ENCODE measurements at places on chromosomes 12 and 14.

DNA sequence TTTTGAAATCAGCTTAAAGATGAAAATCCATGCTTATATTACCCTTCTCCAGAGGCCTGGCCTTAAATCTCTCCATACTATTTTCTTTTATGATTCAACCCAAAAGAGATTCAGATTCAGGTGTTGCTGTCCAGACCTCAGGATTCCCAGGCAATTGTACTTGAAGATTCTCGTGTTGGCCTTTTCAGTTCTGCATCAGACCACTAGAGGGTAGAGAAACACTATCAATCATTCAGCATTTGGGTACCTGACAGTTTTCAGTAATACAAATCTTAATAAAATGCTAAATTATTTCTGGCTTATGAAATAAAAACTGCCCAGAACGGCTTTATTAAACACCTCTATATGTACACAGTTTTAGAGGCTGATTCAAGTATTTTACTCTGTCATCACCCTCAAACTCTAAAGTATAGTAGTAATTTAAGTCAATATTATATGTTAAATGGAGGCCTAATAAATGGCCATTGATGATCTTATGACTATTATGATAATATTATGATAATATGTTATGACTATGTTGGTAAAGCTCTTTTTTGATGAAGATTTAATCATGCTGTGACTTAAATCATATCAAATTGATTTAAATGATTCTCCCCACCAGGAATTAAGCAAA is 301.1 kb downstream of the DUSP6 start:
- DNase-seq: peak; percentile 77

GRCh38 chr12:6113691-6114475 is 10.6 kb downstream of the VWF start:
- no peak for DNase-seq

DNA sequence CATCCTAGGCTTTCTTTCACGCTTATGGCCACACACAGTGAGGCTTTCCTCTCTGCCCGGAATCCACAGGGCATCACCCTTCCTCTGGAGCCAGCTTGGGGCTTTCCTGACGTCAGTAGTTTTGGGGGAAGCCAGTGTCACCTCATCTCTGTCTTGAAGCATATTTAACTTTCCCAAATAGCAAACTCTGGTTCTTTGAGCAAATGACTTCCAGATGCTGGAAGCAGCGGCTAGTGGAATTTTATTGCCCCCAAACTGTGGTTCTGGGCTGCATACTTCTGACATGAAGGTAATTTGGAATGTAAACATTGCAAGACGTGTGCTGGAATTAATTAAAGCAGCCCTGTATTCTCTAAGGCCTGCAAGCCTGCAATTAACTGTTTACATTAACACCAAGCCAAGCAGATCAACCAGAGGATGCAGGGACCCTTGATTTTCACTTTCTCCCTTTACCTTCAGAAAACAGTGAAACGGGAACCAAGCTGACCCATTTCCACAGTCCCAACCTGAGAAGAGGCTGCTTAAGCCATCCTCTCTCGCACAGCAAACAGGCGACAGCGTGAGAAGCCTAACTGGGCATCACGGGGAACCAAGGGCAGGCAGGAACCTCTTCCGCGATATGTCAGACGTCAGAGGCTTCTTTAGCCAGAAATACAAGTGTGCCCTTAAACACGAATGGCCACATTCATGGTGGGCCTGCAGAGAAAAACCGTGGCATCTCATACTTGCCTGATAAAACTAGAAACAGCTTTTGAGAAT is 258.4 kb downstream of the CACNA1C start:
- no peak for DNase-seq

- peak; percentile 76 for DNase-seq
Observed at GRCh38 chr14:69034612-69035262, 55.6 kb upstream of the ACTN1 start.

DNA sequence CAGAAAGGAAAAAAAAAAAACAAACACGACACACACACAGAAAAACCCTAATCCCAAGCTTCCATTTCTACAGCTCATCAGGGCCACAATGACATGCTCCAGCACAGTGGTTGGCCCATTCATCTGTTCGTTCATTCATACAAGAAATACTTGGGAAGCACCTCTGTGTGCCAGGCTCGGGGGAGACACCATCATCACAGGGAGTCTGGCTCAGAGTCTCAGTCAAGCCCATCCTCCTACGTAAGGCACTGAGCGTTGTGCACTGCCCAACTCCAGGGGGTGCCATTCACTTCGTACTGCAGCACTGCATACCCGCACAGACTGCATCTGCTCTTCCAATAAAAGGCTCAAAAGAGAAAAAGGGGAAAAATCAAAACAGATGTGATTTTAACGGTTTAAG is 15.3 kb downstream of the VPS37B start:
- peak; percentile 62 for DNase-seq

GRCh38 chr12:121301876-121302275 is 5.4 kb upstream of the CAMKK2 start:
- DNase-seq: no peak

- peak; percentile 85 for DNase-seq
Observed at GRCh38 chr12:89225401-89225800, 126.9 kb downstream of the DUSP6 start.

GRCh38 chr14:75969891-75970290 is 11.9 kb downstream of the TGFB3 start:
- DNase-seq: no peak

DNA sequence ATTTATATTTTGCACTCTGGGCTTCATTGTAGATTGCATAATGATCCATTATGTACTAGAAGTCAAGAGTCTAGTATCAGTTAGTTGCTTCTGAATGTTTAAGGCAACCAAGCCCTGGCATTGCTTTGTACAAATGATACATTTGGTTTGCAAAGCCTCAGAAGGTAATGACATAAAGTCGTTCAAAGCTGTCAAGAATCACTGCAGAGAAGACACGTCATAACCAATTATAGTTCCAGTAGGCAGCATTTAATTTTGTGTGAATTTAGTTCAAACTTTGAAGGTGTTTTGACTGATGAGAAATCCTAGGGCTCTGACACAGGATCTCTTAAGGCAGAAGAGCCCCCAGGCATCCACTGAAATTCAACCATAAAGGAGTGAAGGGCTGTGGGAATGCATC is 163.0 kb upstream of the KRR1 start:
- DNase-seq: no peak

DNA sequence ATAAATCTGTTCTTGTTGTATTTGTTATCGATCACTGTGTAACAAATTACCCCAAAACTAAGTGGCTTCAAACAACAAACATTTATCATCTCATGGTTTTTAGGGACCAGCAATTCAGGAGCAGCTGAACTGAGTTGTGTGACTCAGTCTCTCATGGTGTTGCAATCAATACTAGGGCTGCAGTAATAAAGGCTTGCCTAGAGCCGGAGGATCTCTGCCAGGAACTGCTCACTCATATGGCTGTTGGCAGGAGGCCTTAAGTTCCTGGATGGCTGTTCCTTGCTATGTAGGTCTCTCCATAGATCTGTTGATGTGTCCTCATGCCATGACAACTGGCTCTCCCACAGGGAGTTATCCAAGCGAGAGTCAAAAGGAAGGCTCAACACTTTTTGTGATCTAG is 3.8 kb upstream of the PSMC6 start:
- DNase-seq: no peak

GRCh38 chr12:104669851-104670337 is 213.1 kb downstream of the CHST11 start:
- no peak for DNase-seq

GRCh38 chr14:103520657-103521437 is 1.8 kb downstream of the CKB start:
- DNase-seq: peak; percentile 92

GRCh38 chr12:109153821-109154441 is 37.5 kb downstream of the ACACB start:
- DNase-seq: peak; percentile 37

GRCh38 chr12:124833693-124834122 is 30.0 kb downstream of the SCARB1 start:
- peak; percentile 75 for DNase-seq

GRCh38 chr12:110314308-110314707 is 33.3 kb downstream of the ATP2A2 start:
- DNase-seq: no peak
